ENCODE measurements at places on chromosomes 7 and 10.

DNA sequence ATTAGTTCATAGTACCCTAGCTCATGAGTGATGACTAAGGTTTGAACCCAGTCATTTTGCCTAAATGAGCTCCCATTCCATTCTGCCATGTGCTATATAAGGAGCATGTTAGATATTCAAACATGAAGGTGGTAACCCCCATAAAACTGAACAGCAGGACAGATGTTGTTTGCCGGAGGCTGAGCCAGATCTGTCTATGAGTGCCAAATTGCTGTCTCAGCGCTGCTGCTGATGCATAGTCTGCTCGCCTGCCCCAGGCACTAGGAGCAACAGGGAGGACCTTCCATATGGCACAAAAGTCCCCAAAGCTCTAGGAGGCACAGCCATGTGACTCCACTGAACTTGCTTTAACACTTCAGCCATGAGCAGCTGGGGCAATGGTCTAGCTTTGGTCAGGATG lies 466.0 kb upstream of the GHITM start:
- no peak for DNase-seq

DNA sequence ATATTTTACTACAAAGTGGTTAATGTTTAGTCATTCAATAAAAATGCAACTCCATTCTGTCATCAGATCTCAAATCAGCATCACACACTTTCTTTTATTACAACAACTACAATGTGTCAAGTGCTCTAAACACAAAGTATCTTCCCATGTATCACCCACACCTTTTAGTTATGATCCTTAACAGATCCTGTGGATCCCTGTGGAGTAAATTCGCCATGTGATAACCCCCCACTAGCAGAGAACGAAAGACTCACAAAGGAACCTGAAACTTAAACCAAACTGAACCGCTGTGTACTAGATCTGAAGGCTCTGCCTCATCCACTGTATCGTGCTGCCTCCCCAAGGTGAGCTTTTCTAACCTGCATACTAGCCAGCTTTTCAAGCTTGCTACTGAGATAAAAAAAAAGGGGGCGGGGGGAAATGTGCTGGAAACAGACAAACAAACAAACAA lies 1.7 kb downstream of the DPY19L1 start:
- no peak for DNase-seq

- DNase-seq: no peak
These were observed 68.5 kb downstream of the CXCL12 start for GRCh38 chr10:44316187-44316921.

- DNase-seq: no peak
These were observed 1111.6 kb upstream of the SORCS1 start for GRCh38 chr10:108275895-108276685.

- no peak for DNase-seq
These were observed 32.4 kb upstream of the RET start for GRCh38 chr10:43044448-43044921.

- DNase-seq: no peak
These were observed 15.8 kb downstream of the TAS2R39 start for GRCh38 chr7:143199040-143199439.

- DNase-seq: no peak
These were observed 79.7 kb downstream of the FRMPD2 start for GRCh38 chr10:48194830-48195229.

DNA sequence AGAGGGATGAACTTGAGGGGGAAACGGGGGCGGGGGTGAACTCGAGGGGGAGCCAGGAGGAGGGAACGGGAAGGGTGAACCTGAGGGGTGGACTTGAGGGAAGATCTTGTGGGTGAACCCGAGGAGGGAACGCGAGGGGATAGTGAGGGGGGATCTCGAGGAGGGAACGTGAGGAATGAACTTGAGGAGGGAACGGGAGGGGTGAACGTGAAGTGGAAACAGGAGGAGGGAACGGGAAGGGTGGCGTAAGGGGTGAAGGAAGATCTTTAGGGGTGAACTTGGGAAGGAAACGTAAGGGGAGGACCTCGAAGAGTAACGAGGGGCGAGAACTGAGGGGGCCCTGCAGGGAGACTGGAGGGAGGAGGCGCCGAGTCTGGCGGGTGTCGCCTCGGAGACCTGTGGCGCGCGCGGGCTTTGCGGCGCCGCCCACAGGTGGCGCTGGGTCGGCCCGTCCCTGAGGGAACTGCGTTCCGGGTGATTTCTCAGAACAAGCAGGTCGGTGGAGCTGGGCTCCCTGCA lies 651 bp downstream of the MYO3A start:
- DNase-seq: no peak

GRCh38 chr10:108982159-108982558 lies 941.2 kb downstream of the XPNPEP1 start:
- no peak for DNase-seq

DNA sequence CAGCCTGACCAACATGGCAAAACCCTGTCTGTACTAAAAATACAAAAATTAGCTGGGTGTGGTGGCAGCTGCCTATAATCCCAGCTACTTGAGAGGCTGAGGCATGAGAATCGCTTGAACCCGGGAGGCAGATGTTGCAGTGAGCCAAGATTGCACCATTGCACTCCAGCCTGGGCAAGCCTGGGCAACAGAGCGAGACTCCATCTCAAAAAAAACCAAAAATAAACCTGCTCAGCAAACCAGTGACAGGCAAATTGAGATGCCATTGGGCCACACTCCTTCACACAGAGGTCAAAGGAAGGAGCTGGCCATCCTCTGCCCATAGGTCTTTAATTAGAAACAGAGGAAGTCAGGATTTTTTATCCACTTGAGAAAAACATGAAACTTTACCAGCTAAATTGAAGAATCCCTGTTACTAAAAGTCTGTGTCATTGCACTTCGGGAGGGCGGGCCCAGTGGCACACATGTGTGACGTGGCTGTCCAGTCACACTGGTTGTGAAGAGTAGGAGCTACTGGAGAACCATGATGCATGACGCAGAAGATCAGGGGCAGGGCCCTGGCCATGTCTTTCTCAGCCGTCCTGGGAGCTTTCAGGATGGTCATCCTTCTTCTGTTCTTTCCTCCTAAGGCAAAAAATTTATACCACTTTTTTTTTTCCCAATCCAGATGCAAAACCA lies 118.3 kb upstream of the ZNF438 start:
- no peak for DNase-seq

- no peak for DNase-seq
These were observed 1.9 kb downstream of the DHX32 start for GRCh38 chr10:125878957-125879835.

GRCh38 chr7:136086712-136087111 lies 109.6 kb upstream of the MTPN start:
- DNase-seq: no peak

- DNase-seq: no peak
These were observed 30.4 kb downstream of the TMEM270 start for GRCh38 chr7:73891178-73891885.

GRCh38 chr10:16527452-16527851 lies 5.8 kb upstream of the C1QL3 start:
- DNase-seq: no peak

- no peak for DNase-seq
These were observed 18.6 kb upstream of the ZNF32 start for GRCh38 chr10:43667317-43667731.
